ENCODE measurements at places on chromosomes 4 and X.

DNA sequence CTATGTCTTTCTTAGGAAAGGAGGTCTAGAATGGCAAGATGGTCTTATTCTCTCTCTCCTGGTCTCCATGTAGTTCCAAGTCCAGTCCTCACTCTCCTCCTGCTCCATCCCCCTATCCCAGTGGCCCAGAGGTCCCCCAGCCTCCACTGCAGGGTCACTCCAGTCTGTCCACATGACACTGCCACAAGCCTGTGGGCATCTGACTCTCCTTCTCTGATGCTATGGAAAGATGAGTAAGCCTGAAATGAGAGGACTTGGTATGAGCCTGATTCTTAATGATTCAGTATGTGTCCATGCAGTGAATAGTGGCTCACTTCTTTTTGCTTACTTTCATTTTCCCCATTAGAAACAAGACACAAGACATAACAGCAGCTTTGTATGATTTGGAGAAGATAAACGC lies 516.8 kb upstream of the ADGRL3 start:
- no peak for DNase-seq

- DNase-seq = no peak
Measured at GRCh38 chr4:173794662-173795061, 264.6 kb upstream of the HAND2 start.

- no peak for DNase-seq
Measured at GRCh38 chrX:41019041-41019392, 66.2 kb upstream of the USP9X start.

GRCh38 chrX:13994104-13994503 lies 35.6 kb downstream of the GEMIN8 start:
- no peak for DNase-seq

- DNase-seq = peak; percentile 90
Measured at GRCh38 chr4:5037553-5038551, 13.4 kb upstream of the STK32B start.

- DNase-seq = no peak
Measured at GRCh38 chr4:187972135-187972534, 23.4 kb upstream of the ZFP42 start.

DNA sequence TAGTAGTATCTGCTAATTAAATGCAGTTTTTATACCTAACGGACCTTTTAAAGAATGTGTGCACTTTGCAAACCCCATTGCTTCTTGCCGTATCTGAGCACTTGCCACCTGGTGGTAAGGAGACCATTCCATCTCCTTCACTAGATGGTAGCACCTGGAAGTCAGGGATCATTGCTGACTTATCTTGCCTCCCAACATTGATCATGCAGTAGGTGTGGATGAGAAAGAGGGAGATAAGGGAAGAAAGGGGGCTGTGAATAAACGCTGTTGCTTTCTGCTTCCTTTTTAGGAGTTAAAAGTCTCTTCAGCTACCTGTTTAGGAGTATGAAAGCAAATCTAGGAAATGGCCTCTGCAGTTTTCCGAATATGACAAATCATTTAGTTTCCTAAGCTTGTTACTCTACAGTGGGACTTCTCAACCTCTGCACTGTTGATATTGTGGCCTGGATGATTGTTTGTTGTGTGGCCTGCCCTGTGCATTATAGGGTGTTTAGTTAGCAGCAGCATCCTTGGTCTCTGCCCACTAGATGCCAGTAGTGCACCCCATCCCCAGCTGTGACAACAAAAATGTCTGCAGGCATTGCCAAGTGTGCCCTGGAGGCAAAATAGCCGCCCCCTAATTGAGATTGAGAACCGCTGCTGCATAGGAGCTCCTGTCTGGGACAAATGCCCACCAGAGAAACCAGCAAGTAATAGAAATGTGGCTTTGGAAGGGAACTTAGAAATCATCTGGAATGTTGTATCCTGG lies 38.8 kb downstream of the GAB1 start:
- peak; percentile 24 for DNase-seq

DNA sequence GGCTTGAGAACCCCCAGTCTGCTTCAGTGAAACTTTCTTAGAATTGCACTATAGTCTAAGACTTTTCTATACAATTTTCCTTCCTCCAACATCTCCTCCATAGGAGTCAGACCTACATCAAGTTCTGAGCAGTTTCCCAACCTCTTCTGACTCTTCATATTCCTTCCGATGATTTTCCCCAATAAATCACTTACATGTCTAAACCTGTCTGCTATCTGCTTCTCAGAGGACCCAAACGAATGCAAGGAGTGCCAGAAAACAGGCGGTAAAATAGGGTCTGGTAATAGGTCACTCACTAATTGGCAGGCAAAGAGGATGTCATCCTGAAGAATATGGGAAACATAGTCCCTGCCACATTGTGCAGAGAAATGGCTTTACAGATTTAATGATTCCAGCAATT lies 153.9 kb downstream of the PCDH18 start:
- DNase-seq = no peak

DNA sequence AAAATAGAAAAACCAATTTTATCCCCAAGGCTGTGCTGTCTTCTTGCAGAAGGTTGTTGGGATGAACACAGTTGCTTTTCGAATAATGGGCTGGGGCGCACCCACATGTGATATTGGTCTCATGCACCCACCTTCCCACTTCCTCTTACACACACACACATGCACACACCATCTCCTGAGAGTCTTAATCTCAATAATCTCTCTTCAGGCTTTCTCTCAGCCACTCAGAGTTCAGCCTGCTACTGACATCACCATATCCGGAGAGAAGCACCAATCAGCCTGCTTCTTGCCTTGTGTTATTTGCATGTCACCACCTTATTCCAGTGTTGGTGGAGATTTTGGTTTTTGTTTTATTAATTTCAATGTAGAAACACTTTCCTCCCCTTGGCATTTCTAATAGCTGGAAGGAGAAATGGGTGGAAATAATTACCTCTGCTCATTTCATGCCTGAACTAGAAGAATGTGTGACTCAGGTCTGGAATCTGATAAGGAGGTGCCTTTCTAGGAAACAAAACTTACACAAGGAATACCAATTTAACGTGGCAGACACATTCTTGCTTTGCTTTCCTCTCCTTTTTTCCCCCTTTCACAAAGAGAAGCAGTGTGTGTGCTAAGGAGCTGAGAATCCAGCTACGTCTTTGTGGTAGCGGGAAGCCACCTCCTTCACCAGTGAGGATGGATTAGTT lies 400.2 kb downstream of the MID1IP1 start:
- no peak for DNase-seq

DNA sequence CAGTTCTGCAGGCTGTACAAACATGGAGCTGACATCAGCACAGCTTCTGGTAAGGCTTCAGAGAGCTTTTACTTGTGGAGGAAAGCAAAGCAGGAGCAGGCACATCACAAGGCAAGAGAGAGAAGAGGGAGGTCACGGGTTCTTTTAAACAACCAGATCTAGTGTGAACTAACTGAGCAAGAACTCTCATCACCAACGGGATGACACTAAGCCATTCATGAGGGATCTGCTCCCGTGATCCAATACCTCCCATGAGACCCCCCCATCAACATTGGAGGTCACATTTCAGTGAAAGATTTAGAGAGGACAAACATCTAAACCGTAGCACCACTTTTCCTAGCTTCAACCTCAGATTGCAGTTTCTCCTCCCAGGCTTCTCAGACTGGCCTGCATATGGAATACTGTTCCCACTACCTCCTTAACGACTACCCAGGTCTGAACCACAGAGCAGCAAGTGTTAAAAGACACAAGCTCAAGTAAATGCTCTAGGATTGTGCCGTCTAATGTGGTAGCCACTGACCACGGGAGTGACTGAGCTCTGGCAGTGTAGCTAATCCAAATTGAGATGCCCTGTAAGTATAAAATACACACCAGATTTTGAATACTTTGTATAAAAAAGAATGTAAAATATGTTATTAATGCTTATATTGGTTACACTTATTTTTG lies 192.7 kb downstream of the PTTG2 start:
- no peak for DNase-seq

DNA sequence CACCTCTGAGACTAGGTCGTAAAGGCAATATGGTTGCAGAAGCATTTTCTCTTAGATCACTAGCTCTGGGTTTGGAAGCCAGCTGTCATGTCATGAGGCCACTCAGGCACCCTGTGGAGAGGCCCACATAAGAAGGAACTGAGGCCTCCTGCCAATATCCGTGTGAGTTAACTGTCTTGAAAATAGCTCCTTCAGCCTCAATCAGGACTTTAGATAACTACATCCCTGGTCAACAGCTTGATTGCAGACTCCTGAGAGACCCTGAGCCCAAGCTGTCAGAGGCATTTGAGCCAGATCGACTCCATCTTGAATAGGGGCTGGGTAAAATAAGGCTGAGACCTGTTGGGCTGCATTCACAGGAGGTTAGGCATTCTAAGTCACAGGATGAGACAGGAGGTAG lies 15.1 kb upstream of the REPS2 start:
- no peak for DNase-seq

GRCh38 chr4:144206711-144207110 lies 66.2 kb upstream of the GYPA start:
- no peak for DNase-seq
